Hindlimb muscle (tissue), 1 donor: ENCODE measurements at places on chromosomes 2 and 18. TPM values are rescaled to one million over a fixed set of nuclear protein-coding genes. Genes with fewer than 3 reads are reported as not detected.

DNA sequence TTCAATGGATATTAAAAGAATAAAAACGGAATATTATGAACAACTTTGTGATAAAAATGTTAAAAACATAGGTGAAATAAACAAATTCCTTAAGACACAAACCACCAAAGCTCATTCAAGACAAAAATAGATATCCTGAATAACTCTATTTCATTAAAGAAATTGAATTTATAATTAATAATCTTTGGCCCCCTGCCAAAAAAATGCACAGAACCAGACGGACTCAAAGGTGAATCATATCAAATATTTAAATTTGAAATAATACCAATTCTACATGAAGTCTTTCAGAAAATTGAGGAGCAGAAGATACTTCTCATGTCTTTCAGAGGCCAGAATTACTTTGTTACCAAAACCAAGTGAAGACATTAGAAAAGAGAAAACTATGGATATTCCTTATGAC is 128.3 kb upstream of the KLHL29 start:
- DNase-seq: no peak

DNA sequence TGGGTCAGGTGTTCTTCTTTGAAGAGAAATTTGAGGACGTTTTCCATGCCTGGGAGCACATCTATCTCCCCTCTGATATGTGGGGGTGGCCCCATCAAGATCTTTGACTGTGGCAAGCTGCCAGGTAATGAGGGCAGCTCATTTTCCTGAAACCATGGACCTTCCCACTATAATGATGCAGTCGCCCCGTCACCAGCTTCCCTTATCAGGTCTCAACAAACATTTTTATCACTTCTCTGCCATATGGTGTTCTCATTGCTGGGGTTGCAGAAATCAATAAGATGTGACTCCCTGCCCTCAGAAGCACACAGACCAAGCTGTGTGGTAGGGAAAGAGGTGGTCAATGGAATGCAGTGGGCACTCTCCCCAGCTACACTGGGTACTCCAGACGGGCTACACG is 48.4 kb upstream of the B3GNT7 start:
- DNase-seq: no peak

The ARID5A gene
- 38.2 TPM for polyA plus RNA-seq

GRCh38 chr2:68765739-68766375 is 31.2 kb downstream of the ARHGAP25 start:
- no peak for DNase-seq

The ACOXL gene
- 0.32 TPM for polyA plus RNA-seq

DNA sequence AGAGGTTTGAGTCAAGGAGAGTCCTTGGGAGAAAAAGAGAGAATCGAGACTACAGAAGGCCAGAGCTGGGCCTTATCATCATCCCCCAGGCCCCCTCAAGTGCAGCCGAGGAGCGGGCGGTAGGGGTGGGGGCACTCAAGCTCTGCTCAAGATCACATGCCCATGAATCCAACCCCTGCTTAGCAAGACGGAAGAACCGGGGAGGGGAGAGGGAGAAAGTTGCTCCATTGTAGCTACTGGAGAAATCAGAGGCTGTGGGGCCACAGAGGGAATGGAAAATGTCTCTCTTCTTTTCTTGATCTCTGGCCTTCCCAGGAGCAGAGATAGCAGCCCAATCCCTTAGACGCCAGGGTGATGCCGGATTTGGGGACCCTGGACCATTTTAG is 14.6 kb downstream of the SLC4A3 start:
- DNase-seq: no peak

The CKAP2L gene
- 7.5 TPM for polyA plus RNA-seq

DNA sequence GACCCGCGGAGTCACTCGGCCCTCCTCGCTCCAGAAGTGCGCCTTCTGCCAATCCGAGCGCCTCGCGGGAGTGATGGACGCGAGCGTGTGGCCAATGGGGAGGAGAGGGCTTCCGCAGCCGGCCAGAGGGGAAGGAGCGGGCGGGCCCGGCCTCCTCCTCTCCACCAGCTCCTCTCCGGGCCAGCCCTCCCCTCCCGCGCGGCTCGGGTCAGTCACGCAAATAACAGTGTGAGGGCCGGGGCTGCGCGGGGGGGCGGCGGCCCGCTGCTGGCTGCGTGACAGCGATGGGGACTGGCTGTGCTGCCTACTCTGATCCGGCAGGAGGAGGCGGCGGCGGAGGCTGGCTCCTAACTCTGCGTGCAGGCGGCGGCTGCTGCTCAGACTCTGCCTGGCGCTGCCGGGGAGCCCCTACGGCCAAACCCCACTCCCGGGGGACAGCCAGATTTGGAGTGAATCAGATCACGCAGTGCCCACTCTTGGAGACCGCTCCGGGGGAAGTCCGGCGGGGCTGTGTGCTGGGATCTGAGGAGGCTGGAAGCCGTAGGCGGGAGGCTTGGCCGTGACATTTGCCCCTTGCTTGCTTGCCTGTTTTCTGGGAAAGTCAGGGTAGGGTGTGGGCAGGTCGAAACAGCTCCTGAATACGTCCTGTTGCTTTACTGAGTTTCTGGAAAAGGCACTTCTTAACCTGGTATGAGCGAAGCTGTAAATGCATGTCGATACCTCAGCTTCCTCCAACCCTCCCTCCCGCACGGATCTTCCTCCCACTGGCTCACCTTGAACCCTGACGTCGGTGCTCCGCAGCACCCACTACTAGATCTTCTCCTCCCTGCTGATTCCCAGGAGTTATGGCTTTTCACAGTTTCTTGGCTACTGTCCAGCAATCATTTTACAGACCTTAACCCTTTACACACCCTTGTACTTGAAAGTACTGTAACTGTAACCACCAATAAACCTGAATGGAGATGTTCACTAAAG is 97.9 kb upstream of the SERTAD2 start:
- DNase-seq: peak; percentile 26

The CPLX4 gene
- not detected for polyA plus RNA-seq

The CTAGE1 gene
- polyA plus RNA-seq: not detected

GRCh38 chr2:157087373-157088002 is 170.0 kb upstream of the GALNT5 start:
- DNase-seq: peak; percentile 37

GRCh38 chr2:106085181-106085940 is 108.7 kb downstream of the UXS1 start:
- DNase-seq: no peak

GRCh38 chr2:176146101-176146500 is 5.2 kb upstream of the HOXD4 start:
- no peak for DNase-seq
